HFFc6 (cell line): ENCODE measurements at places on chromosomes 2 and 18.
A peak's percentile ranks its signal among the peaks of the same experiment; 100 is the strongest.

GRCh38 chr2:1866402-1867111 lies 122.2 kb upstream of the PXDN start:
- no peak overlapping the region for H3K27ac ChIP-seq
- no peaks in the 10 kb centered on the region for H3K36me3 ChIP-seq
- DNase-seq: no peak

- H3K27ac ChIP-seq: no peak overlapping the region
- no peaks in the 10 kb centered on the region for H3K36me3 ChIP-seq
- H3K4me1 ChIP-seq: peaks cover 34% of the 10 kb centered on the region
- peak; percentile 51 for DNase-seq
- H3K4me3 ChIP-seq: no peak overlapping the region
Observed at GRCh38 chr2:112938904-112939303, 27.9 kb downstream of the IL37 start.

GRCh38 chr2:170377500-170378207 lies 199.7 kb downstream of the MYO3B start:
- no peak overlapping the region for H3K27ac ChIP-seq
- no peak for DNase-seq
- H3K4me3 ChIP-seq: no peak overlapping the region
- H3K4me1 ChIP-seq: no peaks in the 10 kb centered on the region; the same call in 1 of the 2 replicates

- no peak overlapping the region for H3K27ac ChIP-seq
- H3K4me1 ChIP-seq: 0 out of 2 replicates have a peak, but pooled peaks cover 4% of the 10 kb centered on the region
- no peak for DNase-seq
- peaks cover 6% of the 10 kb centered on the region for H3K27me3 ChIP-seq
- peaks cover 8% of the 10 kb centered on the region for H3K36me3 ChIP-seq
Observed at GRCh38 chr2:237911363-237912017, 52.1 kb downstream of the RAMP1 start.

- H3K27me3 ChIP-seq: peaks cover 7% of the 10 kb centered on the region
- DNase-seq: no peak
- peaks cover 11% of the 10 kb centered on the region; the same call in 1 of the 2 replicates for H3K36me3 ChIP-seq
- H3K4me3 ChIP-seq: peak overlapping the region; percentile 93
Observed at GRCh38 chr2:42360493-42360889, 526 bp downstream of the COX7A2L start.

GRCh38 chr18:55116863-55117262 lies 157.6 kb upstream of the CCDC68 start:
- peaks cover 37% of the 10 kb centered on the region for H3K4me1 ChIP-seq
- no peak overlapping the region for H3K4me3 ChIP-seq
- H3K36me3 ChIP-seq: no peaks in the 10 kb centered on the region
- no peak overlapping the region for H3K27ac ChIP-seq

DNA sequence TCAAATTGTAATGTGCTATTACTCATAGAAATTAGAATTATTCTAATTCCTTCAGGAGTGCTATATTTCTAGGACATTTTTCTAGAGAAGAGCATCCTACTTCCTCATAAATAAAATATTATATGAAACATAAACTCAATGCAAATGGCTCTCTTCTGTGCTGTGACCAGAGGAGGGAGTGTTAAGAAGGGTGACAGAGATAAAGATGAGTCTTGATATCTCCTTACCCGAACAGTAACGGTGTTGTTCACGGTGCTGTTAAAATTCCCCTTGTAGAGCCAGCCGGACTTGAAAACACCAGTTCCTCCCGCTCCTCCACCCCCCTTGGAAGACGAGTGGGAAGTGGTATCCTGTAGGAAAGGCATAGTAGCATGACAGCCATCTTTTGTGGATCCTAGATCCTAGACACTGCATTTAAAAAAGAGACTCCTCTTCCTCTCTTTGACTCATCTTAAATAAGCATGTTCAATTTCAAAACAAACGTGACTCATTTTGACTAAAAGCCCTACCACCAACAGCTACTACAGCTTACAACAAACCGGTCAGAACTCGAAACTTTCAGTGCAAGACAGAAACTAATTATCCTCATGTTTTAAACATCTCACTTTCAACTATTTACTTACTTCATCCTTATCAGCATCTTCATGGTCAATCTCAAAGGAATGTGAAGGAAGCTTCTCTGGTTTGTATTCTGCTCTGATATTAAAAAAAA lies 156.3 kb downstream of the DOCK10 start:
- DNase-seq: peak; percentile 91
- H3K4me1 ChIP-seq: peaks cover 99% of the 10 kb centered on the region
- peak overlapping the region; percentile 93 for H3K27ac ChIP-seq
- H3K36me3 ChIP-seq: peaks cover 70% of the 10 kb centered on the region

DNA sequence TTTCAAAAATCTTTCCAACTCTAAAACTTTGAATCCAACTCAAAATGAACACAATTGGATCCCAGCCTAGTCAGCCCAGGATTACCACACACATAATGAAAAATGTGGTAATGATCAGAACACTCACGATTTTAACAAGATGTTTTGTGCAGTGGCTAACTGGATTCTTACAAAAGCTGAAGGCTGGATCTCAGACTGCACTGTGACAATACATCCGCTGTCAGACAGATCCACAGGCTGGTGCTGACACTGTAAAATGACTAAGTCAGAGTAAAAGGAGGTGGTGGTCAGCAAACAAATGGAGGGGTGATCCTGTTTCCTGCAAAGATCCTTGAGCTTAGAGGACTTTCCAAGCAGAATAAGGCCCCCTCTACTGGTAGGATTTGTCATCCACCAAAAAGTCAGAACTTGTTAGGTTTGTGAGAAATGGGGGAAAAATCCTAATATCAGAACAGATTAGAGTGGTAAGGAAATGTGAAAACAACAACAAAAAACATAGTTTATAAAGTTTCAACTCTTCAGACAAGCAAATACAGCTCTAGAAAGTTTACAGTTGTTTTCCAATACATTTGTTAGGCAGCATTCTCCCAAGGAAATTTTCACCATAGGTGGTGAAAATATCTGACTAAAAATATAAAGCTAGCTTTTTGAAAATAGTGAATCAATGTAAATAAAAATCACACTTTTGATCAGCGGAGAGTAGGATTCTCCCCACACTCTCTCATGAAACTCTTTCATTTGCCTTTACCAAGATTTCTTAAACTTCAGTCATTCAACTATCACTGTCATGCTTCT lies 211.9 kb downstream of the AGPS start:
- peaks cover 6% of the 10 kb centered on the region for H3K27me3 ChIP-seq
- H3K36me3 ChIP-seq: peaks cover 5% of the 10 kb centered on the region
- H3K4me3 ChIP-seq: peak overlapping the region; percentile 72
- H3K4me1 ChIP-seq: peaks cover 36% of the 10 kb centered on the region
- DNase-seq: peak; percentile 55
